ENCODE measurements at places on chromosomes 12 and 14.

- DNase-seq: no peak
Observed at GRCh38 chr14:61752626-61753025, 9.6 kb upstream of the SNAPC1 start.

DNA sequence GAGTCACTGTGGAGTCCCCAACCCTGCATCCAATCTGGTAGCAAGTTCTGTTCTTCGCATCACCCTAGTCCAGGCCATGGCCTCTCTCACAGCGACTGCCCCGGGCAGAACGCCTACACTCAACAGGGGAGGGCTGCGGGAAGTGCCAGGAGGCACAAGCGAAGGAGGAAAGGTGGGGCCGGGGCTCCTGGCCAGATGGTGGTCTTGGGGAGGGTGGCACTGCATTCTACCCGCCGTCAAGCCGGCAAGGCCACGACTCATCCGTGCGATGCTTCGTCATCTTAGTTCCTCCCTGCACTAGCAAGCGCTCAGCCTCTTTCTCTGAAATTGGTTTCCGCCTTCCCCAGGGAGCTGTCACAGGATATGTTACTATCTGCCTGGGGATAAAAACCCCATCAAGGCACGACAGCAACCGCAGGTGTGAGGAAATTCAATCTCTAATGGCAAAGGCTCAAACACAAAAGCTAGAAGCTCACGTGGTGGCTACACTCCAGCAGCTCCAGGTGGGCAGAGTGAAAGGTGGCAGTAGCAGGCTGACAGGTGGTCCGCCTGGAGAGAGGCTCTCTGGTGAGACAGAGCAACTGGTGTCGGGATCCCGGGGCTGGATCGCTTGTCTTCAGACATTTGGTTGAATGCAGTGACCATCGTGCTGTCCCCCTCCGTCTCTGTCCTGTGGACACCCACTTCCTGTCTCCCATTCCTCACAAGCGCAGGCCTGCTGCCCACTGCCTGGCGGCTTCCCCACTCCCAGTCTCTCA, 34.1 kb downstream of the ACADS start:
- no peak for DNase-seq

- DNase-seq: no peak
Observed at GRCh38 chr12:71393625-71394024, 46.0 kb upstream of the LGR5 start.

GRCh38 chr12:29131539-29131938, 17.5 kb upstream of the FAR2 start:
- DNase-seq: no peak

DNA sequence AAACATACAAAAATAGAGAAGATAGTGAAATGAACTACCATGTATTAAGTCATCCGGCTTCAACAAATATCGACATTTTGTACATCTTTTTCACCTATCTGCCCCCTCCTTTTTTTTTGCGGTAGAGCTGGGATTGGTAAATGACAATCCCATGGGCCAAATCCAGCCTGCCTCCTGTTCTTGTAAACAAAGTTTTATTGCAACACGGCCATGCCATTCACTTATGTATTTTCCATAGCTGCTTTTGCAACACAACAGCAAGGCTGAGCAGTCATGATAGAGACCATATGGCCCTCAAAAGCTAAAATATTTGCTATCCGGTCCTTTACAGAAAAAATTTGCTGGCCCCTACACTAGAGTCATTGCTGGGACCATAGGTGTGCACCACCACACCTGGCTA, 58.1 kb upstream of the PLEKHG3 start:
- no peak for DNase-seq

GRCh38 chr12:69000074-69000473, 67.1 kb upstream of the CPM start:
- no peak for DNase-seq

GRCh38 chr12:26496170-26496569, 300.8 kb downstream of the SSPN start:
- DNase-seq: no peak

DNA sequence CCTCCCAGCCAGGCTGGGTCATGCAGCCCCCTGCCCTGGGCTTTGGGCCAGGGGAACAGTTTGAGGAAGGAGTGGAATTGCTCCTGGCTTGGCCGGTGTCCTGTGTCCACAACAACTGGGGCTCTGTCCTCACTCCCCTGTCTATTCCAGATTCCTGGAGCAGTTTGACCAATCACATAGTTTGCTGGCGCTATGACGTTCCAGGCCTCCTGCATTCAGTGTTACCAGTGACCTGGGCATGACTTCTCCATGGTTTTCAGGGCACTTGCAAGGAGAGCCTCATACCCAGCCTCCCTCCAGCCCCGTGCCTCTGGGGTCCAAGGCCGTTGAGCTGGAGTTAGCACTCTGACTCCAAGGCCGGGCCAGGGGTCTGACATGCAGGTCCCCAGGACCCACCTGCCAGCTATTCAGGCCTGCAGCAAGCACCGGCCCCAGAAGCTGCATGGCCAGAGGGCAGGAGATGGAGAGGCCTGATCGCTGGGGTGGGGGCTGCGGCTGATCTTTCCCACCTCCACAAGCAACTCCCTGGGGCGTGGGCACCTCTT, 34.2 kb downstream of the ISCA2 start:
- DNase-seq: no peak

DNA sequence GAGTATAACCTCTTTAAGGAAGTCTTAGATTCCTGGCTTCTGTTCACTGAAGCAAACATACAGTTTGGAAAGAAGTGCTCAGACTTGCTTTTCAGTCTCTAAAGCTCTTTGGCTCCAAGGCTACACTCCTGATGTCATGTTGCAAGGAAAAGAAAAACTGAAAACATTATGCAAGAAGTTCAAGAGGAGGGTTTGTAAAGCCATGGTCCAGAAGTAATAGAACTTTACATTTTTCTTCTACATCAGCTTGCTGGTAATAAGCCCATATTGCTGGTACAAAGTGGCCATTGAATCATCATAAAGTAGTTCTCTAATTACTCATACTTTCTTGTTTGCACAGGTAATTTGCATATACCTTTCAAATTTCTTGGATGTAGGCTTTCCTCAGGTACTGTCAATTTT, 83.6 kb downstream of the BBS10 start:
- no peak for DNase-seq

DNA sequence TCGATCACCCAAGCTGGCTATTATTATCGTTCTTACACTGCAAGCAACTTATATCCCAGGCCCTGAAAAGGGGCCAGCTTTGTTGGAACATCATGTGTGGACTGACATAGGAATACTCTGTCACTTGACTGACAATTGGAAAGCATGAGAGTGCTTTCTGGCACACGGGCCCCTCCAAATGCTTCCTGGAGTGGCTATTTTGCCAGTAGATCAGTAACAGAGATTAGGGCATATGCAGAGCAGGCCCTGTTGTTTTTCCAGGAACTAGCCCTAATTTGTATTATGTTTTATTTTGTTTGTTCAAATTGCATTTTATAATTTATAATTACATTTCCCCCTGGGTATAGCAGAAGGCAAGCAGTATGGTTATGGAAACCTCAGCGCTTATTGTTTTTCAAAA, 170.1 kb upstream of the FRMD6 start:
- DNase-seq: no peak

DNA sequence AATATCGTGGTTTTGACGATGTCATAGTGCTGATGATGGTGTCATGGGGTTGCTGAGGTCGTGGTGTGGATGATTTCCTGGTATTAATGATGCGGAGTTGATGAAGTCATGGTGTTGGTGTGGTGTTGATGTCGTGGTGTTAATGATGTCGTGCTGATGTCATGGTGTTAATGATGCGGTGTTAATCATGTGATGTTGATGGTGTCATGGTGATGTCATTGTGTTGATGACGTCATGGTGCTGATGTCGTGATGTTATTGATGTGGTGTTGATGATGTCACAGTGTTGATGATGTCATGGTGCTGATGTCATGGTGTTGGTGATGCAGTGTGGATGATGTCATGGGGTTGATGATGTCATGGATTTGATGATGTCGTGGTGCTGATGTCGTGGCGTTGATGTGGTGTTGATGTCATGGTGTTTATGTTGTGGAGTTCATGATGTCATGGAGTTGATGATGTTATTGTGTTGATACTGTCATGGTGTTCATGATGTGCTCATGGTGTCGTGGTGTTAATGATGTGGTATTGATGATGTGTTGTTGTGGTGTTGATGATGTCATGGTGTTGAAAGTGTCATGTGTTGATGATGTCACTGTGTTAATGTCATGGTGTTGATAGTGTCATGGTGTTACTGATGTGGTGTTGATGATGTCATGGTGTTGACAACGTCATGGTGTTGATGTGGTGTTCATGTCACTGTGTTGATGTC, 48.5 kb upstream of the RIMBP2 start:
- no peak for DNase-seq

DNA sequence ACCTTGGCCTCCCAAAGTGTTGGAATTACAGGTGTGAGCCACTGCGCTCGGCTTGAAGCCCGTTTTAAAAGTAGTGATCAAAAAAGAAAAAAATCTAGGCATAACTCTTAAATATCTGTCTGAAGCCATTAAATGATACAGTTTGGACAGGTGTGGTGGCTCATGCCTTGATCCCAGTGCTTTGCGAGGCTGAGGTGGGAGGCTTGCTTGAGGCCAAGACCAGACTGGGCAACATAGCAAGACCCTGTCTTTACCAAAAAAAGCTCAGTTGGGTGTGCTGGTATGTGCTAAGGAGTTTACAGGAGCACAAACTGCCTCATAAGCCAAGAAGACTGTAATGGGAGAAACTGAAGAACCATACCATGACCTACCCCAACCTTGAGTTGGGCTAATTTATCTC, 26.0 kb downstream of the SYNE2 start:
- DNase-seq: no peak

DNA sequence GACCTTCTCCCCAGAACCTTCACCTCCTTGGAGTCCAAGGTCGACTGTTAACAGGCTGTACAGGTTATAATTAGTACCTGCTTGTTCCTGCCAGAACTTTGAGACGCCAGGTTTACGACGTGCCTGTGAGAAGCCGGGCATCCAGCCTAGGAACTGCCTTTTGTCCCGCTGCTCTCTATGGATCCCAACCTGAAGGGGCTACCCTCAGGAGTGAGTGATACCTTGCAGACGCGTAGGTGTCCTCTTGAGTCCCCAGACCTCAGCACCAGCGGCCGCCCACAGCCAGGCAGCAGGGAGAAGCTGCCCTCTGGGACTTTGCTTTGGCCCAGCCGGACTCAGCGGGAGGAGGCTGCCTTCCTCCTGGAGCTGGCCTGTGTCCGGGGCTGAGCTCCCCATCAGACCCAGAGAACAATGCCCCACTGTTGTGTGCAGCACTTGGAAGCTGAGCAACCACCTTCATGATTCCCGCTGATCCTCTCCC, 16.2 kb downstream of the SYNE3 start:
- DNase-seq: no peak

DNA sequence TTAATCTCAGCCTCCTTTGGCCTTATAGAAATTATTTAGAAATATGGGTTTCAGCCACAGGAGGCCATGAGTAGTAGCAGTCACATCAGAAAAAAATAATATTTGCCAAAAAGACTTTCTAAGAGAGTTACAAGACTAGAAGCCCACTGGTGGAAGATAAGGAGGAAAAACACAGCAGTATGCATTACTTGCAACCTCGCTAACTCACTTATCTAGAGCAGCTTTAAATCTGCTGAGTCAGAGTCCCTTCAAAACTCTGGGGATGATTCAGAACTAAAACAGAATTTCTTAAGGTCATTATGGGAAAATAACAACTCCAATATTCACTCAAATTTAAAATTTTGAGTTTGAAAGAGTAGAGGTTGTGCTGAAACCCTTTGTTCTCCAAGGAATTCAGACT, 6.2 kb downstream of the OR4K17 start:
- no peak for DNase-seq

All from stimulated activated CD8-positive, alpha-beta memory T cell treated with anti-CD3 and anti-CD28 coated beads, Interleukin-7, amount 100 ng/mL, for 24 hours (primary cell).